Stimulated activated naive B cell treated with anti-CD40 and anti-IgM and Interleukin-4, amounts not matched to agents 10 μg/mL and 1 μg/mL and 100 μg/mL, for 72 hours (primary cell): ENCODE measurements at places on chromosomes 1 and 21.

- no peak for DNase-seq
These were observed 90.1 kb downstream of the PGBD5 start for GRCh38 chr1:230335861-230336522.

GRCh38 chr1:50936321-50936720 lies 23.7 kb downstream of the FAF1 start:
- DNase-seq, result no peak

GRCh38 chr1:210558302-210558701 lies 229.6 kb downstream of the HHAT start:
- DNase-seq, result no peak

DNA sequence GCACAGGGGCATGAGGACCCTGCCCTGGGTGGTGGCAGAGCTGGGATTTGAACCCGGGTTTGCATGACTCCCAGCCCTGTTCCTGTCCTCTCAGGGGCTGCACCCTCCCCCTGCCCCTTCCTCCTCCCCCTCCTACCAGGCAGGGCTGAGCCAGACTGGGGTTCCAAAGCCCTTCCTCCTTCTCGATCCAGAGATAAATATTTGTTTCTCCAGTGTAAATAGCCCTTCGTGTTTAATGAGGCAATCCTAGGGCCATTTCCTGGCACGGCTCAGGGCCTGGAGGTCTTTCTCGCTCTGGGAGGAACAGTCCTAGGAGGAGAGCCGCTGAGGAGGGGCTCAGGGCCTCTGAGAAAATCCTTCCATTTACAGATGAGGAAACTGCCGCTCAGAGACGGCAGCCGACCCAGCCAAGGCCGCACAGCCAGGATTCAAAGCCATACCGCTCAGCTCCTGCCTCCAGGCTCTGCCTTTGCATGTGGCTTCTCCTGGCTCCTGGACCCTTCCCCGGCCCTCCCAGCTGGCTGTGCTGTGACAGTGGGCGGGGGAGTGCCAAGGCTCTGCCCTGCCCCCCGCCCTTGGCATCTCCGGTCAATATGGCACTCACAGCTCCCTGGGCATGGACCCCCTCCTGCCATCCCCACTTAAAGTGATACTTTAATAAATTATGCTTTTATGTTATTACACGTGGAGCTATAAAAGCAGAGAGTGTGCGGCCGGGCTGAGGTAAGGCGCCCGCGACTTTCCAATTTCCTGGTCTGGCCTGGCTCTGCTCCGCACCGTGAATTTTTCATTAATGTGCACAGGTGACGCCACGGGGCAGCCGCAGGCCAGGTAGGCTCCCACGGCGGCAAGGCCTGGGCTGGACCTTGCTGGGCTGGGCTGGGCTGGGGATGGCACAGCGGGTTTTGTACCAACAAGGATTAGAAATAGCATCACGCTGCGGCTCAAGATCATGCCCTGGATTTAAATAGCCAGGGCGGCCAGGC lies 114.7 kb upstream of the WNT4 start:
- no peak for DNase-seq

DNA sequence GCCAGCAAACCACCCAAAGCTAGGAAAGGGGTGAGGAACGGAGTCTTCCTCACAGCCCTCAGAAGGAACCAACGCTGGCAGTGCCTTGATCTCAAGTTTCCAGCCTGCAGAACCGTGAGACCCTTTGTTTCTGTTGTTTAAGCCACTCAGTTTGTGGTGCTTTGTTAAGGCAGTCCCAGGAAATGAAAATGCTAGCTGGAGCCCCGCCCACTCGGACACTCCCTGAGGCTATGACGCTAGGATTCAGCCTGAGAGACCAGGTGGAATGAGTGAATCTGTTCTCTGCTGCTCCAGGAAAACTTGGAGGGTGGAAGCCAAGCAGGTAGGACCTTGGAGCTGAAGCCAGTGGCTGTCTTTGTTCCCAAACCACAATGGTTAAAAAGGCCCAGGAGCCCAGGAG lies 196.5 kb upstream of the POU3F1 start:
- no peak for DNase-seq

DNA sequence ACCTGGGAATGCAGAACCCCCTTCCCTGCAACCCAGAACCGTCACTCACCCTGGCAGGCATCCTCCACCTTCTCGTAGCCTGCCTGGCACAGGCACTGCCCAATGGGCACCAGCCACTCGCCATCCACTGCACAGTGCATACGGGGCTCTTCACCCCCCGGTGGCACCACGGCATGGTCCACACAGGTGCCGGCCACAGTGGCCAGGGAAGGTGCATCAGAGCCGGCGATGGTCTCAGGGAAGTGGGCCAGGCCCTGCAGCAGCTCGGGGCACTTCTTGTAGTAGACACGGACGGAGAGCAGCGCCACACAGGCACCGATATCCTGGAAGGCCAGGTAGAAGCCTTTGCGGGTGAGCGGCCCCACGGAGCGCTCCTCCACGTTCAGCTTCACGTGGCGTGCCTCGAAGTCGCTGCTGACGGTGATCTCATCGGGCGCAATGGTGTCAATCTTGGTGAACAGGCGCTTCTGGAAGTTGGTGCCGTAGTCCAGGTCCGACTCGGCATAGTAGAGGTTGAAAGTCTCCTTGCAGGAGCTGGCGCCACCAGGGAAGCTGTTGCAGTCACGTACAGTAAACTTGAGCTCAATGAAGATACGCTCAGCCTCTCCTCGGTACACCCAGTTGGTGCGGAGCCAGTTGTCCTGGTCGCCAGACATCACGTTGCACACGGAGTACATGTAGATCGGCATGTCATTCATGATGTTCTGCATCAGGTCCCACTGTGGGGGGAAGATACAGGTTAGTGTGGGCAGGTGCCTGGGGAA lies 7.4 kb downstream of the EPHA2 start:
- no peak for DNase-seq

DNA sequence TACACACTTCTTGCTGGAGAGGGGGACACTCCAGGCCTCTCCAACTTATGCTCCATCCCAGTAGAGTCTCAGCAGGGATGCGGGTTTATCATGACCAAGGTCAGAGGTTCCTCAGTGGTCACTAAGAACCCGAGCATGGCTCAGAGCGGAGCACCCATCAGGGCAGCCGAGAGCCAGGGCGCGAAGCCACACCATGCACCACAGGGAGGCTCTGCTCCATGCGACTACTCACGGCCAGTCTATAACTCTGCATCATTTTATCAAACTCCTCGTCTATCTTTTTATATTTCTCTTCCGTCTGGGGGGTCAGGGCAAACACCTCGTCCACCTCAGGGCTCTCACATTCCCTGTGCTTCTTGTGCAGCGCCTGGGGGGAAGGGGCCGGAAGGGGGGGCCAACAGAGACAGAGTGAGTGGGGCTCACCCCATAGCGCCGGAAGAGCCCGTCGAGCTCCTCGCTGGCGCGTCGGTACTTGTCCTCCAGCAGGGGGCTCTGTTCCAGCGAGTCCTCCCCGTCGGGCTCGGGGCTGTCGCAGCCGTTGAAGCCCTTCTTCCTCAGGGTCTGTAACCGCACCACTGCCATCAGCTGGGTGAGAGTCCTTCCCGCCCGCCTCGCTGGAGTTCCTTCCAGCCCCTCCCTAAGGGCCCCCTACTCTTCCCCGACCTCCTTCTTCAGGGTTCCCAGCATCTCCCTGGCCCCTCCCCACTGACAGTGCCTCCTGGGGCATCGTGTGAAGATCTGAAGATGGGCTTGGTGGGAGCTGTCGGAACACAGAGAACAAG lies 20.0 kb downstream of the MEF2D start:
- DNase-seq, result peak; percentile 59

- no peak for DNase-seq
These were observed 6.8 kb downstream of the C1orf74 start for GRCh38 chr1:209777587-209777986.

DNA sequence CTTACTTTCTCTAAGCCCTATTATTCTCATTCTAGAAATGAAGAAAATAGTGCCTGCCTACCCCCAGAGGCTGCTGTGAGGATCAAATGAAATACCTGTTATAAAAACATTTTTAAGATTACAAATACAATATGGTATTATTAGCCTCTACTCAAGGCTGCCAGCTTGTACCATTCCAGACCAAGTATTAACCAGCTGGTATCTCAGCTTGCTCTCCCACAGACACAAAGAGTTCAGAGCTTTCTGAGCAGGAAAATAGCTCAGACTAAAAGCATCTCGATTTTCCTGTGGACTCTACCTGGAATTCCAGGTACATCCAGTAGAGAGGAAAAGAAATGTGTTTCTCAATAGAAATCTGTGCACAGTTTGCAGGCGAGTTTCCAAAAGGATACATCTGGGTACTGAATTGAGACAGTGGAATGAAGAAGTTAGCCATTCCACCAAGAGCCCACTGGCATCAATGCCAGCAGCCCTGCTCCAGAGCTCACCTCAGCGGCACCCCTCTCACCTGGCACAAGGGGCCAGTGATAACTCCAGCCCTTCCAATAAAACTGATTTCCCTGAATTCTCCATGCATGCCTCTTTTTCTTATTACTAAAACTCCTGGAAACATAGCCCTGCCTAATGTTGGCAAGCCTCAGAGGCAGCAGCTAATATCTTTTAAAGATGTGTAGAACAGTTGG lies 31.0 kb downstream of the TGFBR3 start:
- no peak for DNase-seq

GRCh38 chr1:174344162-174344561 lies 103.6 kb upstream of the GPR52 start:
- no peak for DNase-seq

DNA sequence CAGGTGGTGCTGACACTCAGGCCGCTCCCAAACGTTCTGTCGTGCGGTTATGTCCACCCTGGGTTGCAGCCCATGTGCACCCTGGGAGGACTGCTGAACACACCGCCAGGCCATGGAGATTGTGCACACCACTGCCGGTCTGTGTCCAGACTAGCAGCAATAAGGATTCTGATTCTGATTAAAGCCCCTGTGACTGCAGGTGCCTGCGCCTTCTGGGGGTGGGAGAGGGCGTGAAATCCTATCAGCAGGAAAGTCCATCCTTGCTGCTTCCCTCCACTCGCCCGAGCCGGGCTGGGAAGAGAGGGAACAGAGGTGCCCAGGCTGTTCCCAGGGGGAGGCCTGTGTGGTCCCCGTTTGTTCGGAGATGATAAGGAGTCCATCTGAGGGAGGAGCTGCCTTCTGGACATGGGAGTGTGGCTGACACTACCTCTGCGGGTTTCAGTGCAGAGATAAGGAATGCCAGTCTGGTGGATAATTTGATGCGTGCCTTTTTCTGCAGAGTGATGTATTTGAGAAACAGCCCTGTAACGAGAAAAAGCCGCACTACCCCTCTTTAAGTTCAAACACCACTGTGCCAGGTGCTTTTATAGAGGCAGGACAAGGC lies 41.2 kb downstream of the BACE2 start:
- DNase-seq, result no peak

DNA sequence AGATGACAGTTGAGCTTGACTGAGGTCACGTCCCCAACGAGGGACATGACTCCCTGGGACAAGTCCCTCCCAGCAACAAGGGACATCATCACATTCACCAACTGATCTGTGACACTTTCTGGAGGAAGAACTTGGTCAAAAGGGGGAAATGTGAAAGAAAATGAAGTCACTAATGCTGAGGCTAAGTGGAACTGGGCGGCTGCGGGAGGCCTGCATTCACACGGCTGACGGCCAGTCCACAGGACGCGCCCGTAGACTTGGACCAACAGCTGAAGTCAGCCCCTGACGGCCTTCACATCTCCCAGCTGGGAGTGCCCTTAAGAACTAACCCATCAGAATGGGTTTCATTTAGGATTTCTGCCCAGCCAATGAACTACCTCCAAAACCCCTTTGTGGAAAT lies 26.6 kb downstream of the POFUT2 start:
- DNase-seq, result no peak
